A549 treated with Mapracorat at 1 μM for 4 hours (cell line): ENCODE measurements at places on chromosomes 2 and 18. TPM values are rescaled to one million over a fixed set of nuclear protein-coding genes. Genes with fewer than 3 reads are reported as not detected.

Gene SULT1C4
- not detected in 5 replicates for total RNA-seq

Gene TUBA3E
- 2.4 to 3.8 TPM (median 3.3 TPM) in 5 replicates for total RNA-seq

Gene ME2
- 30.8 to 37.0 TPM (median 34.6 TPM) in 5 replicates for total RNA-seq

Gene SKOR2
- not detected in 5 replicates for total RNA-seq

Gene SRD5A2
- total RNA-seq = 0.03 to 0.04 TPM (median 0.03 TPM) in 3 of 5 replicates, not detected in the others

Gene GKN1
- 0.30 to 1.00 TPM (median 0.56 TPM) in 5 replicates for total RNA-seq

Gene POTEI
- not detected in 5 replicates for total RNA-seq

Gene CCDC85A
- total RNA-seq = 0.22 to 0.27 TPM (median 0.24 TPM) in 5 replicates

Gene SELENOI
- 14.3 to 22.3 TPM (median 17.8 TPM) in 5 replicates for total RNA-seq

Gene TFCP2L1
- total RNA-seq = 14.5 to 18.6 TPM (median 17.4 TPM) in 5 replicates

Gene VIT
- not detected in 5 replicates for total RNA-seq

Gene HOXD3
- total RNA-seq = 0.20 to 0.30 TPM in 2 of 5 replicates, not detected in the others

Gene RNF138
- 11.2 to 13.5 TPM (median 13.5 TPM) in 5 replicates for total RNA-seq

Gene GALNT13
- total RNA-seq = 7.0 to 12.0 TPM (median 8.8 TPM) in 5 replicates

Gene CYS1
- total RNA-seq = 1.1 to 2.0 TPM (median 1.5 TPM) in 5 replicates

Gene MPP4
- 0.09 to 0.10 TPM in 2 of 5 replicates, not detected in the others for total RNA-seq

Gene DSG4
- not detected in 5 replicates for total RNA-seq

Gene VWA3B
- total RNA-seq = 0.33 to 0.80 TPM (median 0.37 TPM) in 3 of 5 replicates, not detected in the others

Gene KCNK3
- 0.43 to 0.94 TPM (median 0.79 TPM) in 5 replicates for total RNA-seq

Gene SPC25
- total RNA-seq = 15.8 to 21.5 TPM (median 18.6 TPM) in 5 replicates

Gene FER1L5
- total RNA-seq = not detected in 5 replicates

Gene CRYGA
- not detected in 5 replicates for total RNA-seq

Gene POTEC
- total RNA-seq = not detected in 5 replicates

Gene LYPD1
- 14.4 to 19.1 TPM (median 15.2 TPM) in 5 replicates for total RNA-seq

Gene NRP2
- 85.8 to 152 TPM (median 139 TPM) in 5 replicates for total RNA-seq

Gene EPB41L3
- total RNA-seq = 0.10 to 0.81 TPM (median 0.21 TPM) in 5 replicates

Gene PLEK
- not detected in 5 replicates for total RNA-seq

Gene IL37
- not detected in 5 replicates for total RNA-seq

Gene GCG
- total RNA-seq = not detected in 5 replicates

Gene CDH2
- total RNA-seq = 33.8 to 49.4 TPM (median 45.3 TPM) in 5 replicates

Gene ARHGAP25
- total RNA-seq = 0.08 to 0.34 TPM (median 0.20 TPM) in 5 replicates

Gene ACVR1C
- not detected in 5 replicates for total RNA-seq

Gene KCNF1
- total RNA-seq = 20.6 to 47.2 TPM (median 36.0 TPM) in 5 replicates

Gene RBBP8
- 19.9 to 28.4 TPM (median 21.6 TPM) in 5 replicates for total RNA-seq

Gene SOX11
- total RNA-seq = not detected in 5 replicates

Gene CTLA4
- total RNA-seq = not detected in 5 replicates

Gene B3GNT7
- 1.8 to 2.8 TPM (median 2.4 TPM) in 5 replicates for total RNA-seq
